ENCODE measurements at places on chromosomes 5 and 9.

DNA sequence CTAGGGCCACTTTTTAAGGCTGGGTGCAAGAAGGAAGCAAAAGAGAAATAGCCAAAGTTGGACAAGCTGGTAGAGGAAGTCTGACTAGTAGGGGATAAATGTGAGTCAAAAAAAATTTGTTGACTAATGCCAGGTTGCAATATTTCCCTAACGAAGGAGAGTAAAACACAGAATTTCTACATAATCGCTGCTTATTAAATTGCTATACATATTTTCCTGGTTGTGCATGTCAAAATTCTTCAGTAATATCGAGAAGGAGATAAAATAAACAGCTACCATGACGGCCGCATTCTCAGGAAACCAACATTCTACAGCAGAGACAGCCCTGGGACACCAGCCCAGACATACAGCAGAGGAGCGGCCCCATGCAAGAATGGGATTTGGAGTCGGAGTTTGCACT, 148.3 kb downstream of the ESM1 start:
- peaks cover 40% of the 10 kb centered on the region for H3K4me1 ChIP-seq
- H3K27ac ChIP-seq = no peak overlapping the region
- no peaks in the 10 kb centered on the region for H3K27me3 ChIP-seq
- no peak for DNase-seq

- no peaks in the 10 kb centered on the region for H3K36me3 ChIP-seq
- no peak overlapping the region for H3K4me3 ChIP-seq
- H3K4me1 ChIP-seq = no peaks in the 10 kb centered on the region
- no peak for DNase-seq
- H3K27me3 ChIP-seq = no peaks in the 10 kb centered on the region
These were observed 22.0 kb downstream of the CDC42SE2 start for GRCh38 chr5:131285703-131286399.

DNA sequence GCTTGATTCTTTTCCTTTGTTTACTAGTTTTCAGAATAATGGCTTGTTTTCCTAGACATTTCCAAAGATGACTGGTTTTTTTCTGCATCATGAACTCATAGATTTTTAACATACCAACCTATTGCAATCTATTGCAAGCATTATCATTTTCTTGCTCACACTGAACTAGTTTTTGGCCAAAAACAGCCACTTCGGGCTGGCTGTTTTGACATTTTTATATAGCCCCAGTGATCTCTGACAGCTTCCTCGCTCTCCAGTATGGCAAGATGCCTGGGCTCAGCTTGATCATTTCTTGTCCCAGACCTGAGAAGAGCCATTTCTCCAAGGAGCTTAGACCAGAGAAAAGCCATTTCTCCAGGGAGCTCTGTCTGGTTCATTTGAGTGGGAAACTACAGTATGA, 94.3 kb upstream of the MAMDC2 start:
- H3K27ac ChIP-seq = no peak overlapping the region
- peaks cover 22% of the 10 kb centered on the region for H3K4me1 ChIP-seq
- no peak for DNase-seq
- no peak overlapping the region for H3K4me3 ChIP-seq
- no peaks in the 10 kb centered on the region for H3K27me3 ChIP-seq
- H3K36me3 ChIP-seq = no peaks in the 10 kb centered on the region

- H3K4me3 ChIP-seq = no peak overlapping the region
- H3K27me3 ChIP-seq = no peaks in the 10 kb centered on the region
- no peak for DNase-seq
- no peak overlapping the region for H3K27ac ChIP-seq
- no peaks in the 10 kb centered on the region for H3K4me1 ChIP-seq
These were observed 493.7 kb downstream of the NR2F1-AS1 start for GRCh38 chr5:93087326-93087725.

GRCh38 chr9:111839987-111840386, 45.2 kb upstream of the SHOC1 start:
- H3K36me3 ChIP-seq = no peaks in the 10 kb centered on the region
- DNase-seq = no peak
- H3K4me1 ChIP-seq = peaks cover 21% of the 10 kb centered on the region
- no peak overlapping the region for H3K27ac ChIP-seq
